ENCODE measurements at places on chromosomes 6 and 20.

DNA sequence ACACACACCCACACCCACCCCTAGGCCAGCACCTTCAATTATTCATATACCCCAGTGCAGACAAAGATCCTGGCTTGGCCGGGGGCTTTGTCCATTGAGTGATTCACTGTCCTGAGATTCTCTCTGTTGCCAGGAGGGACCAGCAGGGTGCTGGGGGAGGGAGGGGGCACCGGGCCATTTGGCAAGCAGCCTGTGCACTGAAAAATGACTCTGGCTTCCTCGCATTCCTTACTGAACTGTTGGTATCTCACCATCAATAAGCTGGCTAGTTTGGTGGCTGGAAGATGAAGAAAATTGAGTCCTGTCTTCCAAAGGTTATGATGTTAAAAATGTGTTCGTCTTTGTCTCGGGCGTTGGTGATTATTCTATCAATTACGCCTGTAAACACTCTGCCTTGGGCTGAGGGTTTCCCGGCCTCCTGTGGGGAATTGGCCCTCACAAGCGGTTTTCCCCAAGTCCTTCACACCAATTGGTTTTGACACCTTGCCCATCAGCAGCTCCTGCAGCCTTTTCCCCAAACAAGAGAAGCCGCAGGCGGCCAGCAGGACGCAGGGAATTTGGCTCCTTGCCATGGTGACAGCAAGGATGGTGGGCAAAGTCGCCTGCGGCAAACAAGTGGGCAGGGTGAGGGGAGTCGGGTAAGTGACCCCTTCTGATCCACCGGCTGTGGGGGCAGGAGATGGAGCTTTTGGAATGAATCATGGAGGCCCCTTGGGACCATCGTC lies 4.9 kb downstream of the VSTM2L start:
- no peak for DNase-seq

- DNase-seq = no peak
These were observed 61.4 kb upstream of the LOC128125822 start for GRCh38 chr6:63510849-63511248.

GRCh38 chr6:118325220-118325860 lies 222.8 kb upstream of the PLN start:
- DNase-seq = no peak

GRCh38 chr6:139016337-139017213 lies 12.0 kb upstream of the ABRACL start:
- DNase-seq = no peak

GRCh38 chr20:32336918-32337347 lies 21.2 kb upstream of the ASXL1 start:
- no peak for DNase-seq

GRCh38 chr6:48101290-48101689 lies 9.7 kb downstream of the PTCHD4 start:
- DNase-seq = no peak

- DNase-seq = peak; percentile 55
These were observed 9.6 kb upstream of the HSF2 start for GRCh38 chr6:122389704-122390372.

- DNase-seq = no peak
These were observed 52.0 kb downstream of the GRIK2 start for GRCh38 chr6:101445527-101445926.

DNA sequence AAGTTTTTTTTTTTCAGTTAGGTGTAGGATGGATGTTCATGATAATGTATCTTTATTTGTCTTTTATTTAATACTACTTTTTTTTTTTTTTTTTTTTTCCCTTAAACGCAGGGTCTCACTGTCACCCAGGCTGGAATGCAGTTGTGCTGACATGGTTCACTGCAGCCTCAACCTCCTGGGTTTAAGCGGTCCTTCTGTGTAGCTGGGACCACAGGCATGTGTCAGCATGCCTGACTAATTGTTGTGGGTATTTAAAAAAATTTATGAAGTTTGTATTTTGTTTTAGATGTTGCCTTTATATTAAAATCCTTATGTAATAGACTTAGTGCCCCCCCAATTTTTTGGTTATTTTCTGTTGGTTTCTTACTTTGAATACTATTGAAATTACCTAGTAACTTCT lies 42.6 kb downstream of the NCOA3 start:
- no peak for DNase-seq

DNA sequence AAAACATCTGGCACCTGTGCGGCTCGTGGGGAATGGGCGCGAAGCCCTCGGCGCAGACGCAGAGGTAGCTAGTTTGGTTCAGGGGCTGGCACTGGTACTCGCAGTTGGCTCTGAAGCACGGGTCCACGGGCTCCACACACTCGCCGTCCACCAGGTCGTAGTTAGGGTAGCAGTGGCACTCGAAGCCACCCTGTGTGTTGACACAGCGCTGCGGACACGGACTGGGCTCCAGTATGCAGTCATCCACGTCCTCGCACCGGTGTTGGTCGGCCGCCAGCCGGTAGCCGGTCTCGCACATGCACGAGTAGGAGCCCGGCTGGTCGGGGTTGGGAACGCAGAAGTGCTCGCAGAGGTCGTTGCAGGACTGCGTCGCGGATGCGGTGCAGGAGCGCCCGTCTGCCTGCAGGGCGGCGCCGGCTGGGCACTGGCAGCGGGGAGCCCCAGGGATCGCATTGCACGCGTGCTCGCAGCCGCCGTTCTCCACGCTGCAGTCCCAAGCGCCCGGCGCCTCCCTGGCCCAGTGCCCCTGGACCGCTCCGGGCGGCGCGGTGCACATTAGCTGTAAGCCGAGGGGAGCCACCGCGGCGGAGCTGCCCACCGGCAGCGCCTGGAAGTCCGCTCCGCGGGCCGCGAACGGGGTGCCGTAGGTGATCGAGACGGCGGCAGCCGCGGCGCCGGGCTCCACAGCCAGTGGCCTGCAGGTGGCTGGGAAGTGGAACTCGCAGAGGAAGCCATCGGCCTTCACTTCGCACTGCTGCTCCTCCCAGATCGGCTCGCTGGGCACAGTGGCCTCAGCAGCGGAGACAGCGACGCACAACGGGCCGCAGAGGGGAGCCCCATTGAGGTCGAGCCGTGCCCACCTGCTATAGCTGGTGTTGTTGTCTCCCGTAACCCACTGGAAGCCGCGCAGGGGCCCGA lies 930 bp downstream of the THBD start:
- DNase-seq = no peak

GRCh38 chr6:79808921-79809320 lies 138.4 kb downstream of the ELOVL4 start:
- no peak for DNase-seq

GRCh38 chr20:38855356-38855755 lies 49.9 kb downstream of the PPP1R16B start:
- peak; percentile 41 for DNase-seq

GRCh38 chr6:4624726-4625125 lies 151.5 kb upstream of the CDYL start:
- no peak for DNase-seq

- DNase-seq = no peak
These were observed 203.0 kb downstream of the KCNQ5 start for GRCh38 chr6:72824833-72825232.

DNA sequence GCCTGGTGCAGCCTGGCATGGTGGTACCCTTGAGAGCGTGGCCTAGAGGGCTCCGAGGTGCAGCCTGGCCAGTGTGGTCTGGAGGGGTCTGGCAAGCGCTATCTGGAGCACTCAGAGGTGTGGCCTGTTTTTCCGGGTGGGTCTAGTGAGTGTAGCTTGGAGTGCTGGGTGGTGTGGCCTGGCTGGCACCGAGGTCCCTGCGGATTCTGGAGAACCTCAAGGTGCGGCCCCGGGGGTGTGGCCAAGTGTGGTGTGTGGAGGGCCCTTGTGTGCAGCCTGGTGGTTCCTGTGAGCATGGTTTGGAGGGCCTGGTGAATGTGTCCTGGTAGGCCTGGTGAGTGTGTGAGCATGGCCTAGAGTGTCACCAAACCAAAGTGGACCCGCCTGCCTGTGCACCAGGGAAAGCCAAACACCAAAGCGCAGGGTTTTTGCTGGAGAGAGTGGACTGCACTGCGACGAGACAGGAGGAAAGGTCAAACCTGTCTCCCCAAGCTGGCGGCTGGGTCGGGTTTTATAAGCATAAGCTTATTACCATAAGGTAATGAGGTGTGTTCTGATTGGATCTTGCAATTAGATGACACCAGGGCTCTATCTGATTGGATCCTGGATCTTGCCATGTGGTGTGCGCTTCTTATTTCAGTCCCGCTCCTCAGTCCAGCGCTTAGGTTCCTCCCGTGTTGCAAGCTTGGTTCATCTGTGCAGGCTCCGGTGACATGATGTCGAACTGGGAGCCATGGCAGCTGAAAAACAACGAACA lies 35.7 kb downstream of the IGF2R start:
- no peak for DNase-seq

DNA sequence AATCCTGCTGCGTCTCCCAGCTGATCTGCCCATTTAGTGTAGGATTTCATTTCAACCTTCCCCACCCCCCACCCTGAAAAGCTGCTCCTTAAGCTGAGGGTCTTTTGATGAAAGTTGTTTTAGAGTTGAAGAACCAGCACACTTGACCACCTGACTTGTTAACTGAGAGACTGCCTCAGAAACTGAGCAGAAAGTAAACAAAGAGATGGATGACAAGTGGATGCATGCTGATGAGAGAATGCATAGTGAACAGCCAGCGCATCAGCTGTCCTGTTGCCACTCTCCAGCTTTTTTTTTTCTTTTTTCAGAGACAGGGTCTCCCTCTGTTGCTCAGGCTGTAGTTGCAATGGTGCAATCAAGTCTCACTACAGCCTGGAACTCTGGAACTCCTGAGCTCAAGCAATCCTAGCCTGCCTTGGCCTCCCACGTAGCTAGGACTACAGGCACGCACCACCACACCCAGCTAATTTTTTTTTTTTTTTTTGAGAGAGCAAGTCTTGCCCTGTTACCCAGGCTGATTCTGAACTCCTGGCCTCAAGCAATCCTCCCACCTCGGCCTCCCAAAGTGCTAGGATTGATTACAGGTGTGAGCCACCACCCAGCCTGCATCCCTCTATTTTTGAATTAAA lies 9.5 kb downstream of the RPL10A start:
- DNase-seq = no peak

- no peak for DNase-seq
These were observed 45.0 kb downstream of the PHACTR1 start for GRCh38 chr6:12761376-12762115.

DNA sequence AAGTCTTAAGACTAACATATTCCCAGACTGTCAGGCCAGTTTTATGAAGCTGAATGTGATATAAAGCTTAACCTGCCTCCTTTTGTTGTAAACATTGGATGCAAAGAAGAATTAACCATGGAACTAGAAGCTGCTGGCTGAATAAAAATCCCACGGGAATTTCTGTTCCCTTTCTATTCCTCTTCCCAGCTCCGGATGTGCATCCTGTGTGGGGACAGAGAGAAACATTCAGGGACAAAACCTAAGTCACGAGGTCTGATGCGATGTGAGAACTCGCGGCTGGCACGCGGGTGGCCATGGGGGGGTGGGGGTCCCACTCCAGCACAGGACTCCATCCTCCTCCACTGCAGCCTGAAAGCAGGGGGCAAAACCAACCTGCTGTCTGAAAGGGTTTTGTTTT lies 32.2 kb downstream of the RAMACL start:
- DNase-seq = no peak

DNA sequence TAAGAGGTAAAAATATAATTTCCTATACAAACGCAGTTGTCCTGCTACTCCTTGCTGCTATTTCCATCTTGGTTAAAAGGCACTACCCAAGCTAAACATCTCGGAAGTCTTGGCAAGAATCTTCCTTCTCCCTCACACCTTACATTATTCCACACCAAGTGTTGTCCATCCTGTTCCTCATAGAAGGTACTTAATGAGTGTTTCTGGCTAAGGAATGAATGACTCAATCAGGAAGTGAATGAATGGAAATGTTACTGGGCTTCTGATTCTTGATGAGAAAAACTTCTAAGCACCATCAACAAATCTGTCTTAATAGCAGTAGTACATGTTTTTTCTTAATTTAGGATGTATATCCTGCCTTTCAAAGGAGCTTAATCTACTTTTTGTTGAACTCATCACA lies 40.6 kb upstream of the RSPO3 start:
- DNase-seq = no peak

GRCh38 chr6:165850434-165851019 lies 187.5 kb upstream of the PDE10A start:
- DNase-seq = no peak

DNA sequence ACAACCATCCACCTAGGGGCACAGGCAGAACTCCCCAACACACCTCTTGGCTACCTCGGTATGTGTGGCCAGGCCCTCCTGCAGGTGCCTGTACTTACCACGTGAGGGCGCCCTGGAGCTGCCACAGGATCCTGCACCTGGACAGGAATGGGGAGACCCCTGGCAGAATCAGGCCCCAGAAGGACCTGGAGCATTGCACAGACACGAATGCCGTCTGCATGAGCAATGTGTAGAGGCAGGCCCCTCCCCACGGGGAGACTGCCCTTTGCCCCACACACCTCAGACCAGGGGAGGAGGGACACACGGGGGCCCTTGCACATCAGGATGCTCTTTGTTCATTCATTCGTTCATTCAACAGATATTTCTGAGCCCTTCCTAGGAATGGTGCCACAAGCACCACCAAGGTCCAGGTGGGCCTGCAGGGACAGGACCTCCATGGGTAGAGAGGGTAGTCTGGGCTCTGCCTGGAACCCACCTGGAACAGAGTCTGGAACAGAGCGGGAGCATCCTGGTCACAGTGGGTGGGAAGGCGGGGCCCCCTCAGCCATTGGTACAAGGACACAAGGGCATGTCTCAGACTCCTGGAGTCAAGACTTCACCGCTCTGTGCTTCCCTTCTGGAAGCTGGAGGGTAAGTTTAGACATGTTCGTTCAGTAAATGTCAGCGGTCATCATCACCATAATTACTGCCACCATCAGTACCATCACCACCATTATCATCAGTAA lies 32.3 kb downstream of the YTHDF1 start:
- no peak for DNase-seq

- DNase-seq = no peak
These were observed 179.5 kb upstream of the SYNDIG1 start for GRCh38 chr20:24289737-24290481.

DNA sequence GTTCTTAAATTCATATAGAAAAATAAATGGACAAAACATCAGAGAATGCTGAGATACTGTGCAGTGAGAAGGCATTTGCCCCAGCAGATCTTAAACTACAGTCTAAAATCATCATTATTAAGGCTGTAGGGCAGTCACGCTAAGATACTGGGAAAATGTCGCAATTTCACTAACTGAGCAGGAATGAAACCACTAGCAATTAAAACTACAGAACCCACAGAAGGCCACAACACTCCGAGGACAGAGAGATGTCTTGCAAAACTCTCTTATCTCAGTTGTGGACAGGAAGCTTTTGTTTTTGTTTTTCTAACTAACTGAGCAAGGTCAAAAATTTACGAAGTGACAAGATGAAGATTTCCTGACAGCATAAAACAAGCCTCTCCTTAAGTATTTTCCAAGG lies 18.2 kb downstream of the GNAS-AS1 start:
- DNase-seq = no peak

DNA sequence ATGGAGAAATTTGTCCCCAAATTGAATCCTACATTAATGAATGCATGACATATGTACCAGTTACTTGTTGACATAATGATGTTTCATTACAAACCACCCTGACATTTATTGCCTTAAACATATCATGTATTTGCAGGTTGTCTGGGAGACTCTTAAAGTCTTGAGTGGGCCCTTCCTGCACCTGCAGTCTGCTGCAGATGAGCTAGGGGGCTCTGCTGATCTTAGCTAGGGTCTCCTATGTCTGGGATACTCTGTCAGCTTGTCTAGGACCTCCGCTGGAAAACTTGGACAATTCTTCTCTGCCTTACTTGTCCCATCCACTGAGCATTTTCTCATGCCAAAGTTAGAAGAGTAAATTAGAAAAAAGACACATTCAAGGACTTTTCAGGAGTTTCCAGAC lies 581.6 kb downstream of the HAO1 start:
- no peak for DNase-seq

GRCh38 chr6:155444120-155444917 lies 11.3 kb downstream of the NOX3 start:
- DNase-seq = no peak

Measured in NCI-H2081 treated with DMSO at 0.1 percent for 48 hours (cell line).